ENCODE measurements at places on chromosomes 7 and 10. TPM values are rescaled to one million over a fixed set of nuclear protein-coding genes. Genes with fewer than 3 reads are reported as not detected.

CALML3 gene
- not detected for total RNA-seq

NACAD gene
- 0.08 TPM for total RNA-seq

DNA sequence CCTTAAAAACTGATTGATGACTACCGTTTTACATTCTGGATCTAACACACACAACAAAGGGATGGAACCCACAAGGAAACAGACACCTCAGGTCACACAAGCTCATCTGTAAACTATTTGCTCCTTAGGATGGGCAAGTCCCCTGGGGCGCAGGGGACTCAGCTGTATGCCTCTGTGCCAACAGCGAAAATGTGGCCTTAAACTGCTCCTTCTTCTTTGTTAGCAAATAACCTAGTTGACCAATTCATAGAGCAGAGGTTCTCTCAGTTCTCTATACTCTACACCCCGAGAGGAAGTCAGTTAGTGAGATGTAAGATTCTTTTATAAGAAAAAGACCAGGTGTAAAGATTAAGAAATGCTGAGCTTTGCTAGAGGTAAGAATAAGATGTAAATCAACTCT is 181.9 kb upstream of the PRSS58 start:
- DNase-seq, result no peak

- no peak for DNase-seq
Measured at GRCh38 chr7:151426441-151426903, 13.5 kb downstream of the CRYGN start.

DNA sequence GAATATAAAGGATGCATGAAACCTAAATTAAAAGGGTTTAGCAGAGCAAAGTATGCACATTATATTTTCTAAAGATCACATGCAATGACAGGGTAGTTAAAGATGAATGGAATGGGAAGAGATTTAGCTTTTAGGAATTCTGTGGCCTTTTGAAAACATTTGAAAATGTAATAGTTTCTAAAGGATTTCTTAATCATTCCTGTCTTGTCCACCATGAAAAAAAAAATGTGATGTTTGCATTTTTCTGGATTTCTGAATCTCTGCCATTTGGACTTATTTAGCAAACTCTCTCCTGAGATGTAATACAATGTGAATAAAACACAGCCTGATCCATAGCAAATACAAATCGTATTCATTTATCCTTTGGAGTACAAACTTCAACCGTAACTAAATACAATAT is 126.6 kb upstream of the RAB11FIP2 start:
- no peak for DNase-seq

Measured in liver (tissue), 10 donors.